ENCODE measurements at places on chromosomes 6 and 20. TPM values are rescaled to one million over a fixed set of nuclear protein-coding genes. Genes with fewer than 3 reads are reported as not detected.

DNA sequence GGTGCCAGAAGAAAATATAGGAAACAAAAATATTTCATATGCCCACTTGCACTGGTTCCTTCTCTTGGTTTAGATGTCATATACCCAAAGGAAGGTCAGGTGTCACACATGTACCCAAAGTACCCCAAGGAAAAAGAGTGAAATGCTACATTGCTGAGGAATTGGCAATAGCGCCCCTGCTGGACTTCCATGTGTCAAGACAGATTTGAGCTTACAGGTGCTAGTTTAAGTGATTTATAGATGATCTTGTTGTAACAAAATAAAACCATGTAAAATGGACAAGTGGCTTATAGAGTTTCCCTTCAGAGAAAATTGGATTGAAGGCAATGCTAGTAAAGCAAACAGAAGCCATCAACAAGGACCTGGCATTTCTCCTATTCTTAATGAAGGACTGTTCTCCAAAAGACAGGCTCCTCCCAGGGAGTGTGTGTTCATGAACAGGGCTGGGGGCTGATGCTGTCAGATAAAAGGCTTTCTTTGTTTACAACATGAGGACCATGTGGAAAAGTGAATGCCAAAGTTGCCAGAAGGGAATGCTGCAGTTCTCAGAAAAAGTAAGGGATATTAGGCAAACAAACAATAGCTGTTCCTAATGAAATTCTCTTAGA is 64.3 kb upstream of the PAK5 start:
- DNase-seq, result no peak

The HCK gene
- 3.0 TPM for polyA plus RNA-seq

GRCh38 chr20:54208548-54209176 is 775 bp downstream of the PFDN4 start:
- DNase-seq, result no peak

- DNase-seq, result no peak
These were observed 114.6 kb upstream of the RIPOR2 start for GRCh38 chr6:25050356-25050755.

- no peak for DNase-seq
These were observed 195.0 kb upstream of the CEP162 start for GRCh38 chr6:84422380-84422968.

GRCh38 chr20:34561661-34562060 is 3.1 kb downstream of the MAP1LC3A start:
- DNase-seq, result no peak

DNA sequence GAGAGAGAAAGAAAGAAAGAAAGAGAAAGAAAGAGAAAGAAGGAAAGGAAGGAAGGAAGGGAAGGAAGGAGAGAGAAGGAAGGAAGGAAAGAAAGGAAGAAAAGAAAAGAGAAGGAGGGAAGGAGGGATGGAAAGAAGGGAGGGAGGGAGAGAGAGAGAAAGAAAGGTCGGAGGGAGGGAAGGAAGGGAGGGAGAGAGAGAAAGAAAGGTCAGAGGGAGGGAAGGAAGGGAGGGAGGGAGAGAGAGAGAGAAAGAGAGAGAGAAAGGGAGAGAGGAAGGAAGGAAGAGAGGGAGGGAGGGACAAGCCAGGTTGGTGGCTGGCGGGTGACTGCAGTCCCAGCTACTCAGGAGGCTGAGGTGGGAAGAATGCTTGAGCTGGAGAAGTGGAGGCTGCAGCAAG is 27.3 kb upstream of the ZNF184 start:
- no peak for DNase-seq

The SLC16A10 gene
- 21.2 TPM for polyA plus RNA-seq

- no peak for DNase-seq
These were observed 58.6 kb downstream of the RPS12 start for GRCh38 chr6:132872923-132873322.

GRCh38 chr6:163338671-163339405 is 75.7 kb upstream of the QKI start:
- DNase-seq, result no peak

DNA sequence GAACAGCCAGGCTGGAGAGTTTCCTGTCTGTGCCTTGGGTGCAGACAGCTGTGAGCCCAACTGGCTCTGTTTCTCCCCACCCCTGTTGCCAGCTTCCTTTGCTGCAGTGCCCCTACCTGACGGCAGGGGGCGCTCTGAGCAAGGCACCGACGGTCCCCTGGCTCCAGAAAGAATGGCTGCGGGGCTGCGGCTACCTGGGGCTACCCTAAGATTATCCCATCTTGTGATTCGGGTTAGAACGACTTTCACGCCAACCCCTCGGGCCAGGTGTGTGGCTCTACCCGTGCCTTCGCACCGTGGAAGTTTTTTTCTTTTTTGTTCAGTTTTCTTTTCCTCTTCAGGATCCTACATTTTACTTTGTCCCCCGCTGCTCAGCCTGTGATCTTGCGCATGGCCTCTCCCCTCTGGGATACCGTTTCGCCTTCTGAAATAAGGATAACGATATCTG is 33.4 kb upstream of the AAR2 start:
- DNase-seq, result no peak

The TNXB gene
- 2.7 TPM for polyA plus RNA-seq

GRCh38 chr6:2181567-2181966 is 63.8 kb downstream of the GMDS start:
- no peak for DNase-seq

The SMLR1 gene
- 2.1 TPM for polyA plus RNA-seq
